ENCODE measurements at places on chromosomes 2 and 18.

DNA sequence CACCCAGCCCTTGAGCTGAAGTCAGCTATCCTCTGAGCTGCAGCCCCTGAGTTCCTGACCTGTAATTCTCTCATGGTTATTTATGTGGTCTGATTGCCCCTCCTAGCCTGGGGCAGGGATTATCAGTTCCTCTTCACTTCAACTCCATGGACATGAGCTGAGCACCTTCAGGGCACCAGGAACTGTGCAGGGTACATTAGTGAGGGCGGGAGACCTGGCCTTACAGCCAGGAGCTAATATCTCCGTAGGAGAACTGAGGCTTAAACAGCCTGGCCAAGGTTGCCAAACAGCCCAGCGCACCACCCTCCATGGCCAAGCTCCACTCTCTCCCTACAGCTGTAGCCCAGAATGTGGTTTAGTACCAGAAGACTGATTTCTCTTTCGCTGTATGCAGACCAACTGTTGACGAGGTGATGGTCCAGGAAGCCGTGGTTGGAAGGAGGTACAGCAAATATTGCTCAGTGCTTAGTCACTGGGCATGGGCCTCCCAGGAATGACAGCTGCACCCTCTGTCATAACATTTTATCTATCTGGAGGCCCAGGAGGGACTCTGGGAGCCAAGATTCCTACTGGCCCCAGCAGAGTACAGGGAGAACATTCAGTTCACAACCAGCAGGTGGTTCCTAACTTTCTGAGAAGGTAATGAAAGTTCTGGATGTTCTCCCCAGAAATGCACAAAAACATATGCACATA lies 228.7 kb upstream of the SIX2 start:
- peak; percentile 97 for DNase-seq

- no peak for DNase-seq
These were observed 36.2 kb downstream of the ACOXL start for GRCh38 chr2:110768591-110768990.

DNA sequence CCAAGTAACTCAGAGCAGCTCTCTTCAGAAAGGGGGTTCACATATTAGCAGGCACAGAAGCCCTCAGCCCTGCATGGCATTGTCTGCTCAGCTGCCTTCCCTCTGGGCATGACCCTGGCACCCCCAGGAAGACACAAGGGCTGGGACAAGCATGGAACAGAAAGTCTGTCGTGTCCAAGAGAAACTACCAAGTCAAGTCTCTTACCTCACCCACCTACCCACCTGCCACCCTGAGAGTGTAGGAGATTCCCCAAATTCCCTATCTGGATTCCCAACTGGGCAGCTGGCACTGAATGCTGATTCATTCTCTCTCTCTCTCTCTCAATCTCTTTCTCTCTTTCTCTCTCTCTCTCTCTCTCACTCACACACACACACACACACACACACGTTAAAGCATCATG lies 21.6 kb downstream of the SMAD7 start:
- DNase-seq = peak; percentile 59

- DNase-seq = peak; percentile 54
These were observed 5.6 kb upstream of the PPP4R1 start for GRCh38 chr18:9619990-9620389.

DNA sequence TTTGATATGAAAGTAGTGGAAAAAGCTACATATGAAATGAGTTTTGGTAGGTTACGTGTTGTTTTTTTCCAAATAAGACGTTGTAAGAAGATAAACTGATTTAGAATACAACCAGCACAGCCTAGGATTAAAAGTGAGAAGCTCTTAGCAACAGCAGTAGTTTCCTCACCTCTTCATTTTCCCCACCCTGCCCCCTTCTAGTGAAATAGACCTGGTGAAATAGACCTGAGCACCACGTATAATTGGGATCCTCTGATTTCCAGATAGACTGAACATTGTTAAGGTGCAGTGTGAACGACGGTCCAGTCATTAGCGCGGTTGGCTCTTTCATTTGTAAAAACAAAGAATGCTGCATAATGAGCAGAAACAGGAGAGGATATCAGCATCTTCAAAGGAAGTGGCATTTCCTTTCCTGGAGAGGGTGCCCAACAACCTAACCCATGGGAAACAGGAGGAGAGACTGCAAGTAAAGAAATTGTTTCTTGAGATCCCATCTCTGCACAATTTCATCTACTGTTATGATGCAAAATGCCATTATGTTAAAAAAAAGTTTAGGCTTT lies 114.3 kb downstream of the FIGN start:
- DNase-seq = no peak

- no peak for DNase-seq
These were observed 9.4 kb upstream of the GNLY start for GRCh38 chr2:85684806-85685205.

GRCh38 chr18:3816610-3817363 lies 366.8 kb downstream of the TGIF1 start:
- peak; percentile 95 for DNase-seq

DNA sequence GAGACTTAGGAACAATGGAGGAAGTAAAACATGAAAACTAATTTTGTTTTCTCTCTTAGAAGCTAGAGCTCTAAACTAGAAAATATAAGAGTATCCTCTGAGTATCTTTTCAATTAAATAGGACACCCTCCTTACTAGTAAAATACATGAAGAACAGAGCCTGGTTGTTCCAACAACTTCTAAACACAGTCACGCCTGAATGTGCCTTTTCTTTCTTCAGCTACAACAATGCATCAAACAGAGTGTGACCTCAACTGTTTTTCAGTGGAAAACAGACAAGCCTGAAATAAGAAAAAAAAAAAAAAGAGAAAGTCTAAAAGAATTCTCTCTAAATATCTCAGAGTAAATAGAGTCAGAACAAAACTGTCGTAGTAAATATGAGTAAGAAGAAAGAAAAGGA lies 928.8 kb downstream of the CNTNAP5 start:
- no peak for DNase-seq

GRCh38 chr18:50813353-50813752 lies 6.5 kb downstream of the MRO start:
- DNase-seq = no peak

- DNase-seq = no peak
These were observed 2.6 kb downstream of the ADCYAP1 start for GRCh38 chr18:907115-907884.

DNA sequence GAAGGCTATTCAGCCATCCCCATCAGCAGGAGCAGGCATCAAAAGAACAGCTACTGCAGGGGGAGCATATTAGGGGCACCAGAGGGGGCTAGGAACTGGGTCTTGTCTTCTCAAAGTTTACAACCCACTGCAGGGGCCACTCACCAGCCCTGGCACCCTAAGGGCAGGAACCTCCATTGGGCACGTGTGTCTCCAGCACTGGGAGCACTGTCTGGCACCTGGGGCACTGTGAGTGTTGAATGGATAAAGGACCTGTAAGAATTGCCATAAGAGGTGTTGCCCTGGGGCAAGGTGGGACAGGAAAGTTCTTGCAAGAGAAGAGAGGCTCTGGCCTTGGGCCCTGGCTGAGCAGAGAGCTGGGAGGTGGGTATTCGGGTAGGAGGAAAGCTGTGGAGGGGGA lies 1.4 kb upstream of the STEAP3 start:
- DNase-seq = no peak

- peak; percentile 85 for DNase-seq
These were observed 96.9 kb upstream of the MSTN start for GRCh38 chr2:190159453-190159852.

- DNase-seq = no peak
These were observed 22.1 kb downstream of the STPG4 start for GRCh38 chr2:47133046-47133445.

DNA sequence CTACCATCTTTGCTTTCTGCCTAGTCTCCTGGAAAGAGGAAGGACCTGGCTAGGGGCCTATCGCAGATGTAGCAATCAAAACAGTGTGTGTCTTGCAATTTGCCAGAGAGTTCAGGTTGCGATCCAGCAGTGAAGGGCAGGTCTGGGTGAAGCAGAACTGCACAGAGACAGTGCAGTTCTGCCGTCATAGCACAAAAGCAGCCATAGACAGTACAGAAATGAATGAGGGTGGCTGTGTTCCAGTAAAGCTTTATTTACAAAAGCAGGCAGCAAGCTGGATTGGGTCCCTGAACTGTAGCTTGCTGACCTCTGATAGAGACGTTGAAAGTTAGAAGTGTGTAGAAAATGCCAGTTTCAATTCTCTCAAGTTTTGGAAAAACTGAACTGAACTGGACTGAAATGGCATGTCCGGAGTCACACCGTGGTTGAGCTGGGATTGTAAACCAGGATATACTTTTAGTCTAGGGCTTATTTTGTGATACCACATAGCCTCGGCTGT lies 186.8 kb downstream of the LTBP1 start:
- DNase-seq = peak; percentile 94

DNA sequence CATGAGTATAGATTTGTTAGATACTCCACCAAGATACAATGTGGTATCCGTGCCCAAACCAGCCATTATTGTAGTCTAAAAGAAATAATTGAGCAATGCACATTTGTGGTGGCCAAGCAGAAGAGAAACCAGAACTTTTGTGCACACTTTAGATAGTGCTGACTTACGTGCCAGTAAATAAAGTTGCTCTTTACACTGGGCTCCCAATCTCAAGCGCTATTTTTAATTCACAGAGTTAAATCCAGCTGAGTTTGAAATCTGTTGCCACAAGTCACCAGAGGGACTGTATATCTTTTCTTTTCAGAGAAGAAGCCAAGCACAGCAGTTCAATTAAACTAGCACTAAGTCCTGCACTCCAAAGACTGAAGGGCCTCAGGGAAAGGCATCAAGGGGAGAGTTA lies 680.4 kb downstream of the TDRD15 start:
- DNase-seq = no peak

GRCh38 chr2:69685321-69686048 lies 41.9 kb upstream of the AAK1 start:
- peak; percentile 76 for DNase-seq

- DNase-seq = no peak
These were observed 1389.7 kb downstream of the DSC3 start for GRCh38 chr18:29652797-29653196.

DNA sequence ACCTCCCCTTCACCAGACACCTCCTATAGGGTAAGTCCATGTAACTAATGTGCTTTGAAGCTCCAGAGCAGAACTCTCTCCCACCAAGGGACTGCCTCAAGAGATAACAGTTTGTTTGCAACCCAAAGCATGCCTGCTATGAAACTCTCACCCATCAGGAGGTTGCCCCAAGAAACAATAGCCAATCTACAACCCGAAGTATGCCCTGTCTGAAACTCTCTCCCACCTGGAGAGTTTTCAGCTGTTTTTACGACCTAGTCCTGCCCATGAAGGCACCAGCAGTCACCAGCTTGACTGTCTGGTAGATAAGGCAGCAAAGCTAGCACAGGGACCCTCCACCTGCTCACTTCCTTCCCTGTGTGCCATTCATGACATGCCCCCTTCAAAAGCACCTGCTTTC lies 533.9 kb upstream of the CRIM1 start:
- no peak for DNase-seq

- DNase-seq = peak; percentile 57
These were observed 73.1 kb upstream of the DSG1 start for GRCh38 chr18:31244771-31245394.

GRCh38 chr2:62485761-62486438 lies 20.1 kb downstream of the TMEM17 start:
- peak; percentile 61 for DNase-seq

- no peak for DNase-seq
These were observed 28.6 kb downstream of the KCMF1 start for GRCh38 chr2:84999553-84999955.

- no peak for DNase-seq
These were observed 430.2 kb upstream of the PIK3C3 start for GRCh38 chr18:41524674-41525470.

- DNase-seq = no peak
These were observed 115.0 kb upstream of the EPB41L5 start for GRCh38 chr2:119897736-119898395.

GRCh38 chr2:138421971-138422335 lies 79.6 kb upstream of the SPOPL start:
- peak; percentile 68 for DNase-seq

DNA sequence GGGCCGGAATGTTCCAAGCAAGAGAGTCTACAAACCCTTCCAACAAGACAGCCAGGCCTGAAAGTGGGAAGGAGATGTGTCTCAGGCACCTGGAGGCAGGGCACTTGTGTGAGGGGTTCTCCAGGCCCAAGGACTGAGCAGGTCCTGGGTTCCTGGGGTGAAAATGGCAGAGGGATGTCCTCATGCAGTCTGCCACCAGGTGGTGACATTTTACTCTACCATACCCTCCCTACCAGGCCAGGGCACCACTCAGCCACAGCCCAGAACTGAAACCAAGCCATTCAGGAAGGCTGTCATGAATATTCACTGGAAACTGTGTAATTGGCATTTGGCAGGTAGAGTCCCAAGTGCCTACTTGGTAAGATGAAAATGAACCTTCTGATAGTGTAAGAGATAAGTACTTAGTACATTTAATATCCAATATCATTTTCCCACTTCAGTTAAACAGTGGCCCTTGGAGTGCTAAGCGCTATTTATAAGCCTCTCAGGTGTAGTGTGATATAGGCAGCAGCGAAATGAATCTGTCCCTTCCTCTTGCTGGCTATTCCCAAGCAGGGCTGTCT lies 185.1 kb downstream of the MYO5B start:
- DNase-seq = peak; percentile 14

DNA sequence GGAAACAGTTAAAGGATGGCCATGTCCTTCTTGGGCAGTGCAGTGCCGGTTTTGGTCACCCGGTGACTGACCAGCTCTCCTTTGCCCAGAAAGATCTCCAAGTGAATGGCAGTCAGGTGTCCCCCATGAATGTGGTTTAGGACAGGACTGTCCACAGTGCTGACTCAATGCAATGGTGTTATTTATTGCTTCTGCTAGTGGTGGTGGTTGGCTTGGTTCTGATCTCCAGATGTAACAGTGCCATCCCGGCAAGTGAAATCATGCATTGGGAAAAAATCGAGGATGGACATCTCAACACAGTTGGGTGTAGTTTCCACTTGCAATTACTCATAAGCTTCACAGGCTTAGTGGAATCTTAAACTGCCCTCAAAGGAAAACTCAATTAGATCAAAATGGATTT lies 81.9 kb downstream of the TGOLN2 start:
- DNase-seq = peak; percentile 23

DNA sequence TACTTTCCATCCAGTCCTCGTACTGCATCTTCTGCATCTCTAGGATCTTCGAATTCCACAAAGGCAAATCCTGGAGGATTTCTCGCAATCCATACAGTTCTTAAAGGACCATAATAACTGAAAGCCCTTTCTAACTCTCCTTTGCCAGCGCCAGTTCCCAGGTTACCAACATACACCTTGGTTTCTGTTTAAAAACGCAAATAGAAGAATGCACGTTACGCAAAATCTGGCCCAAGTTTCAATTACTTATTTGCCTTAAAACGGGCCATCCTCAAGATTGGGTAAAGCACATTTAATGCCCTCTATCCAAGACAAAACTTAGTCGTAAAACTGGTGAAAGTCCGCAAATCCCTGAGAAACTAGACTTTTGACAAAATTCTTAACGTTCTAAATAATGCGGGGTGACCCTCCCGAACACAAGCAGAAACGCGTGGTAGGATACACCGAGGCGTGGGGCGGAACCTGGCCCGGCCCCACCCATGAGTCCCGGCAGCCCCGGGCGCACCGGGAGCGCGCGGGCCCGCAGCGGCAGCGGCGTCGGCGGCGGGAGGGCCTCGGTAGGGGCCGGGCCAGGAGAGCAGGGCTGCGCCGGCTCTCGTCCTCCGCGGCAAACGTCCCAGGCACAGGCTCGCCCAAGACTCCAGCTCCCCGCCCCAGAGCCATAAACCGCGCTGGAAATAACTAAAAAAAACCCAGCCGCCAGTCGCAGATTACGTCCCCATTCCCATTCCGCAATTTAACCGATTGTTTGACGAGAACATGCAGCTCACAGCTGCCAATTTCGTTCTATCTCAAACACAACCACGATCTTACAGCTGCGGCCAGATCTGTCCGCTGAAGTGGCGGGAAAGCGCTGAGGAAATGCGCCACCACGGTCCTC lies 910 bp downstream of the SRSF7 start:
- DNase-seq = peak; percentile 40

- DNase-seq = no peak
These were observed 39.7 kb downstream of the TMEM177 start for GRCh38 chr2:119718501-119719260.

Data from fibroblast of lung (primary cell).